IPS DF 6.9 (cell line): ENCODE measurements at places on chromosomes 7 and 10.

GRCh38 chr10:111890046-111890445, 293.5 kb downstream of the GPAM start:
- no peaks in the 10 kb centered on the region for H3K36me3 ChIP-seq
- DNase-seq = no peak

DNA sequence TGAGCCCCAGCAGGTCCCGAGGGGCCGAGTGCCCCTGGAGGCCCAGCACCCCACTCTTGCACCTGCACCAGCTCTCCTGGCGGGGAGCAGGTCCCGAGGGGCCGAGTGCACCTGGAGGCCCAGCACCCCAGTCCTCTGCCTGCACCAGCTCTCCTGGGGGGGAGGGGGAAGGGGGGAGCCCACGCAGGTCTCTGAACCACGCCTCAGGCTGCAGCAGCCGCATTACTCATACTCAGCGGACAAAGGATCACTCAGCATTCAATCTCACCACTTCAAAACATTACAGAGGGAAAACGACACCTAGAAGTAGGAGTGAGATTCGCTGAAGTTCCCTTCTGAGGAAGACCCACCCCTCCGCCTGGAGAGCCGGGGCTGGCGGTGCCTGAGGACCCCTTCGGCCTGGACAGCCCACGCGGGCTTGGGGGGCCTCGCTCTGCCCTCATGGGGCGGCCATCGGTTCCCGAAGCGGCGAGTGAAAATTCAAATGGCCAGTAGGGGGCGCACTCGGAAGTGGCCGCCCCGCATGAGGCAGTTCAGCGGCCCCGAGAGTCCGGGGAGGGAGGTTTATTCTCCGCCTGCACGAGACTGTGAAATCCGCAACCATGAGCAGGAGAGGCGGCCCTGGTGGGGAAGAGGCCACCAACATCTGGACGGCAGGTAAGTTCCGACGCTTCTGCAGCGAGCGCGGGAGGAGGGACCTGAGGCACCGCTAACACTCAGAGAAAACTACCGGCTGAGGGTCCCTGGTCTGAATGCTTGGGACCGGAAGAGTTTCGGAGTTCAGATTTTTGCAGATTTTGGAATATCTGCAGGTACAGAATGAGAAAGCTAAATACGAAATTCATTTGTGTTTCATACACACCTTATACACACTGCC, 1.1 kb upstream of the GPER1 start:
- DNase-seq = peak; percentile 50
- H3K4me3 ChIP-seq = peak overlapping the region; percentile 10; the same call in 1 of the 2 replicates
- H3K27ac ChIP-seq = no peak overlapping the region
- no peaks in the 10 kb centered on the region for H3K27me3 ChIP-seq
- H3K36me3 ChIP-seq = peaks cover 2% of the 10 kb centered on the region; the same call in 1 of the 2 replicates

DNA sequence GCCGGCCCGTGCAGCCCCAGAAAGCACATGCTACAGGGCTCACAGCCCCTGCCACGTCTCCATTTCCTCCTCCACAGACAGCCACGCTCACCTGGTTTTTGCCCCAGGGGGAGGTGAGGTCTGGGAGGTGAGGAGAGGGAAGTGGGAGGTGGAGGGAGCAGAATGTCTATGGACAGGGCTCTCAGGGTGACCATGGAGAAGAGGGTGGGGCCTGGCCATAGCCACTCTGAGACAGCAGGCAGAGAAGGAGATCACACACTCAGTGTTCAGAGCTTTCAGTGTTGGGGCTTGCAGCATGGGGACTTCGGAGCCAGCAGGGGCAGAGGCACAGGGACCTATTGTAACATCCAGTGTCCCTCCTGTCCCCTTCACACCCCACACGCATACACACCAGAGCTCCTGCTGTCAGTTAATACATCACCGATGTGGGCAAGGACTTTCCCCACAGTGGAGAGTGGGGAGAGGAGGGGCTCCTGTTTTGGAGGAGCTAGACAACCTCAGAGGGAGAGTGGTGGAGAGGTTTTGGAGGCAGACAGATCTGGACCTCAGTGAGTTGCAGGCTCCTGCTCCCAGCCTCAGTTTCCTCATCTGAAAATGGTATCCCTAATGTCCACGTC, 14.4 kb downstream of the WDFY4 start:
- H3K27me3 ChIP-seq = no peaks in the 10 kb centered on the region
- no peaks in the 10 kb centered on the region for H3K36me3 ChIP-seq
- DNase-seq = no peak
- H3K4me3 ChIP-seq = no peak overlapping the region

DNA sequence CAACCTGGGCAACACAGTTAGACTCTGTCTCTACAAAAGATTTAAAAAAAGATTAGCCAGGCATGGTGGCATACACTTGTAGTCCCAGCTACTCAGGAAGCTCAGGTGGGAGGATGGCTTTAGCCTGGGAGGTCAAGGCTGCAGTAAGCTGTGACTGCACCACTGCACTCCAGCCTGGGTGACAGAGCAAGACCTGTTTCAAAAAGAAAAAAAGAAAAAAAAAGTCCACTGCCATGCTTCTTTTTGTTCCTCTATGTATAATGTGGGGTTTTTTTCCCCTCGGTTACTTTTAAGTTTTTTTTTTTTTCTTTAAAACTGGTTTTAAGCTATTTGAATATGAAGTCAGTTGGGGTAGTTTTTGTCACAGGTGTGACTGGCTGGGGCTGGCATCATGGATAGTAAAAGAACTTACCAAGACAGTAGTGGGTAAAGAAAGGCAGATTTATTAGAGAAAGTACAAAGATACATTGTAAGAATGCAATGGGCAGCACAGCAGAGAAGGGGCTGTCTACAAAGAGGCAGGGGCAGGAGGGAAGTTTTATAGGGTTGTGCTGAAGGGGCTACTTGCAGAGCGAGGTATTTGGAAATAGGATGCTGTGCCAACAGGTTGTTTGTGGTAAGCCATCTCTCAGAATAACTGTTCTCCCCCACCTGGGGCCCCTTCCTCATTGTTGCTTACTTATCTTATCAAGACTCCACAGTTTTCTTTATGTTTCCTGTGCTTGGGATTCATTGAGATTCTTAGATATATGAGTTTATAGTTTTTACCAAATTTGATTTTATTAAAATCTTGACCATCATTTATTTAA, 177.3 kb downstream of the PHTF2 start:
- no peak overlapping the region for H3K4me3 ChIP-seq
- H3K27me3 ChIP-seq = no peaks in the 10 kb centered on the region
- H3K27ac ChIP-seq = no peak overlapping the region
- H3K4me1 ChIP-seq = 0 out of 2 replicates have a peak, but pooled peaks cover 2% of the 10 kb centered on the region
- DNase-seq = no peak

GRCh38 chr7:70583965-70584883, 547.7 kb upstream of the GALNT17 start:
- DNase-seq = no peak
- H3K27ac ChIP-seq = no peak overlapping the region
- peaks cover 5% of the 10 kb centered on the region for H3K4me1 ChIP-seq
- H3K4me3 ChIP-seq = no peak overlapping the region

- H3K27me3 ChIP-seq = no peaks in the 10 kb centered on the region
- H3K4me3 ChIP-seq = no peak overlapping the region
Measured at GRCh38 chr10:21929070-21929469, 74.5 kb downstream of the DNAJC1 start.

DNA sequence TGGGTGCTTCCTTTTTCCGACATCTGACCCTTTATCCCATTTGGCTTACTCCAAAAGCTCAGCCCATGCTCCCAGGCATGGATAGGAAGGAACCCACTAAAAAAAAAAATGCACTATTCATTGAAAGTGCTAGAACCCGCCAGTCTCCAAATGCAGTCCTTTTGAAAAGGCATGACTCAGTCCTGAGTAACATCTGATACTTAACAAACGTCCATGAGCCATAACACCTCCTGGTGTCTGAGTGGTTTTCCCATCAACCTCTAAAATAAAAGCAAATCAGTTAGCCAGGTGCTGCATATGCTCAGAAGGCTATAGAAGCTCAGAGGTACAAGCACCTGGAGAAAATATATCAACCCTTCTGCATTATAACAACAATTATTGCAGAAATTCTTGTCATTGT, 45.0 kb upstream of the CACUL1 start:
- no peaks in the 10 kb centered on the region for H3K4me1 ChIP-seq
- H3K27ac ChIP-seq = no peak overlapping the region
- no peaks in the 10 kb centered on the region for H3K36me3 ChIP-seq
- no peaks in the 10 kb centered on the region for H3K27me3 ChIP-seq
- DNase-seq = no peak
- H3K4me3 ChIP-seq = no peak overlapping the region

DNA sequence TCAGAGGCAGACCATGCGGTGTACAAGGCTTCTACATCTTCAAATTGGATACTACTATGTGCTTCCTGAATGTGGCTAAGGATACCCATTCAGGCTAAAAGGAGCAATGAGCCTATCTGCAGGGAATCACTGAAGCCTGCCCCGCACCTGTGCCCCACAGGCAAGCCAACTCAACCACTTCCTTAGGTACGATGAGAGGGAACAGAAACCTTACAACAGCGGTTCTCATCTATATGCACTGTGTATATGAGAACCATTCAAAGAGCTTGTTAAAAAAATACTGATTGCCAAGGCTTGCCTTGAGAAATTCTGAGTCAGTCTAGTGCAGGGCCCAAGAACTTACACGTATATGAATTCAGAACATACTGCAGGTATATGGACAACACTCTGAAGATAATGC, 679.6 kb downstream of the PARD3 start:
- H3K27me3 ChIP-seq = no peaks in the 10 kb centered on the region
- no peak overlapping the region for H3K4me3 ChIP-seq
- H3K36me3 ChIP-seq = no peaks in the 10 kb centered on the region

DNA sequence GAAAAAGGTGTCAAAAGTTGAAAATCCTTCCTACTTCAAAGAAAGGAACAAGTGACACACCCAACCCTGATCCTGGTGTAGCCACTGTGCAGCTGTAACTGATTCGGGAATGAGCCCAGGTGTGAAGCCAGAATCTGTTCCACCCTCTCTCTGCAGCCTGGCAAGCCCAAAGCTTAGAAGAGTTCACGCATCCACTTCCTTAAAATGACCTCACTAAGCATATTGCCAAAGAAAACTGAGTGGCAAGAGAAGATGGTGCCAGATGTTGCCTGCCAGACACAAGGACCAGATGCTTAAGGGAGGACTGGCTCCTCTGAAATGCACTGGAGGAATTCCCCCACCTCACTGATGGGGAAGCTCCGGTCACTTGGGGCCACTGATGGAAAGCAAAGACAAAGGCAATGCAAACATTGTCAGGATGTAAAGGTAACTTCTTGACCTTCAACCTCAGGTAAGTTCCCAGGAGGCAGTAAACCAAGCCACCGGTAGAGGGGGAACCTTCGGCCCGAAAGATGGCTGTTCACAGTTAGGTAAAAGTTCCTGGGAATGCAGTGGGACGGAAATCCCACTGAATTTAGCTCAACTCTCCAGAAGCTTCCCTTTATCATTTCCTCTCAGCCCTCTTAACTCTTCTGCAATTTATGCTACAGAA, 554.9 kb downstream of the KCNMA1 start:
- H3K27ac ChIP-seq = no peak overlapping the region
- no peaks in the 10 kb centered on the region for H3K27me3 ChIP-seq

DNA sequence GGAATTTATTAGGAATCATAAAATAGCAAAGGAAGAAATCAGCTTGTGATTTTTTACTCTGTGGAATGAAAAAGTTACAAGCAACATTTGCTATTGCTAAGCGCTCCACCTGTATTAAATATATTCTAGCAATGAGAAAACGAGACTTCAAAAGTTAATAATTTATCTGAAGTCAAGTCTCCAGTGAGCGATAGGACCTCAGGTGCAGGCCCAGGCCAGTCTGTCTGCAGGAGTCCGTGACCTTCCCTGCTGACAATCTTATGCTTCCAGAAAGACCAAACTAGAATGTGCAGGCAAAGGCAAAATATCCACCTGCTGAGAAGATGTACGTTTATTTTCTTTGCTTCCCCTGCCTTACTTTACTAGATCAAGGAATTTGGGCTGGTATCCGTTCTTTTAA, 22.7 kb downstream of the MRC1 start:
- no peaks in the 10 kb centered on the region for H3K27me3 ChIP-seq
- no peaks in the 10 kb centered on the region for H3K36me3 ChIP-seq
- no peaks in the 10 kb centered on the region for H3K4me1 ChIP-seq
- H3K27ac ChIP-seq = no peak overlapping the region

GRCh38 chr7:82017334-82017943, 247.6 kb upstream of the HGF start:
- H3K4me1 ChIP-seq = no peaks in the 10 kb centered on the region
- DNase-seq = no peak
- no peaks in the 10 kb centered on the region for H3K27me3 ChIP-seq
- no peak overlapping the region for H3K4me3 ChIP-seq
- H3K27ac ChIP-seq = no peak overlapping the region
- H3K36me3 ChIP-seq = no peaks in the 10 kb centered on the region

DNA sequence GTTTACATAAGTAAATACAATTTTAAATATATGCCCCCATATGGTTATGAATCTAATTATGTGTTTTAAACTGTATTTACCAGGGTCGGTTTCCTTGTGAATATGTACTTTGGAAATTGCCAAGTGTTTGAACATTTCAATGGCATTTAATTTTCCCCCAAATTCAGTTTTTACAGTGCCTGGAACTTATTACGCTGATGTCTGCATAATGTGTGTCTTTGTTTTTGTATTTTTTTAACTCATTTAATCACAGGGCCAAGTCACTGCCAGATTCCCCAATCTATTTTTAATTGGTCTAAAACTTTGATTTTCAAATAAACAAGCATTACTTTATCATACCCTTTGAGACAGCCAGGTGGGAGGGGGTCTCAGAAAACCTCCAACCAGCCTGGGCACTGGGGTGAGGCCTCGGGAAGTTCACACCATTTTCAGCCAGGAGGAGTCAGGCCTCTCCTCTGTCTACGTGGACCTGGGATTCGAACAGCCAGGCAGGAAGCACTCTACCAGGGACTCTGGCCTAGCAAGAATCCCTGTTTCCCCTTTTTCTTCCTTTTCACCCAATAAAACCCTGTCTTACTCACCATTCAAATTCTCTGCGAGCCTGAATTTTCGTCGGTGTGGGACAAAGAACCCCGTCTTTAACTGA, 151.5 kb upstream of the COL1A2 start:
- no peak for DNase-seq
- H3K4me1 ChIP-seq = no peaks in the 10 kb centered on the region
- H3K4me3 ChIP-seq = no peak overlapping the region
- no peak overlapping the region for H3K27ac ChIP-seq

DNA sequence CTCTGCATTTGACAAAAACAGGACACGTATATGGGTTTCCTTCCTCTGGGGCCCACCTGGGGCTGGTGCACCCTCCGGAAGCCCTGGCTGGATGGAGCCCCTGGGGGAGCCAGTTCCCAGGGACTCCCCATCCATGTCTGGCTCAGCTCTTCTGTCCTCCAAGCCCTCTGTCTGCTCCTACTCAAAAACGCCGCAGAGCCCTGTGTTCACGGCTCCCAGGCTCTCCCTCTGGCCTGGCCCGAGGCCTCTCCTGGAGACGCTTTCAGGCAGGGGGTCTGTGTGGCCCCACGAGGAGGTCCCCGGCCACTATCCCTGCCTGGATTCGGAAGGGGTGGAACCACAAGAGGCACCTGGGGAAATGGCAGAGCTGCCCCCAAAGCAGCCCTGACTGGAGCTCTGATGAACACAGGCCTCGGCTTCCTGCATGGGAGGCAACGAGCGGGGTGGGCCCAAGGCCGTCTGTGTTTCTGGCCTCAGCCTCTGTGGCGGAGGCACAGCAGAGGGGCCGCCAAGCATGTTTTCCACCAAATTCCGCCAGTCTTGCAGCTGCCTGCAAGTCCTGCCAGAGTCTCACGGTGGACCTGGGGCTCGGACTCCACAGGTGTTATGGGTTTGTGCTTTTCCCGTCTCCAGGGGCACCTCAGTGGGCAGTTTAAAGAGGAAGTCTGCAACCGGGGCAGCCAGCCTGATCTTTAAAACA, 22.6 kb upstream of the INPP5A start:
- DNase-seq = no peak
- no peak overlapping the region for H3K4me3 ChIP-seq
- no peaks in the 10 kb centered on the region for H3K27me3 ChIP-seq
- peaks cover 10% of the 10 kb centered on the region for H3K4me1 ChIP-seq
- no peaks in the 10 kb centered on the region for H3K36me3 ChIP-seq

GRCh38 chr10:52682766-52683165, 89.8 kb downstream of the MBL2 start:
- H3K27me3 ChIP-seq = no peaks in the 10 kb centered on the region
- no peaks in the 10 kb centered on the region for H3K4me1 ChIP-seq
- H3K4me3 ChIP-seq = no peak overlapping the region
- DNase-seq = no peak
- H3K36me3 ChIP-seq = no peaks in the 10 kb centered on the region
